Posterior cingulate gyrus (tissue), 11 donors: ENCODE measurements at places on chromosomes 13 and 19.

- DNase-seq = no peak
These were observed 2.2 kb downstream of the ANKRD10 start for GRCh38 chr13:110912651-110913051.

DNA sequence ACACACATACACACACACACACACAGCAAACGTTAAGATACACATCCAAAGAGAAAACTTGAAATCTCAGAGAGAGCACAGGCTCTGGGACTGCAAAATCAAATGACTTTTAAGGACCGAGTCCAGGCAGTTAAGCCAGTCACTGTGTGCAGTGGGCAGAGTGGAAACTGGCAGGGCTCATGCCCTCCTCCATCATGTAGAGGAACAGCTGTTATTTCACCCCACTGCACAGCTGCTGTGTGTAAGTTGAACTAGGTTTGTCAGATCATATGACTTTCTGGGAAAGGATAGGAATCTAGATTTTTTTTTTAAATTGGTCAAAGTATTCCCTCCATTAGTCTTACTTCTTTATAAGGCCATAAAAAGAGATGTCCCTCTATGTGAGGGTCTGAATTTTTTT is 1002.1 kb downstream of the UQCRFS1 start:
- DNase-seq = no peak

DNA sequence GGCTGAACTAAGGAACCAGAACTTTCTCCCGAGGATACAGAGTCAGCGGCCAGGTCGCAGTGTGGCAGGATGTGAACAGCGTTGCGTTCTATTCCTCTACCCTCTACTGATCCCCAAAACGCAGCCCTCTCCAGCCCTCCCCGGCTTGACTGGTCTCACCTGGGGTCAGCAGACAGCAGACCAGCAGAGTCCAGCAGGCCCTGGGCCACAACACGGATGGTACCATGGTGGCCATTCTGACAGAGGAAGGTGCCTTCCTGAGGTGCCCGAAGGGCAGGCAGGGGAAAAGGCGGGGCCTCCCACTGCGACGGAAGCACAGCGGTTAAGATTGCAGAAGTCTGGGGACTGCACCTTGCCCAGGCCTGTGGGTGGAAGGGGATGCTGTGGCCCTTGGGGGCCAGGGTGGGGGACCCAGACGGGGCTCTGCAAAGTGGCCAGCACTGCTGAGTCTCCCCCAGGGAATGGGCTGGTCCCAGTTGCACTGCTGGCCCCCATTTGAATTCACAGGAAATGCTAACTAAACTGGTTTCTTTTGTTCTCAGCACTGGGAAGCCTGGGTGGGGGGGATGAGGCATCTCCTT is at the start of gene ICAM3:
ICAM3 (minus strand) TSS at position 245 of the 581 bp plus-strand sequence; CDS start at position 235, 10 bp downstream.
- no peak for DNase-seq

DNA sequence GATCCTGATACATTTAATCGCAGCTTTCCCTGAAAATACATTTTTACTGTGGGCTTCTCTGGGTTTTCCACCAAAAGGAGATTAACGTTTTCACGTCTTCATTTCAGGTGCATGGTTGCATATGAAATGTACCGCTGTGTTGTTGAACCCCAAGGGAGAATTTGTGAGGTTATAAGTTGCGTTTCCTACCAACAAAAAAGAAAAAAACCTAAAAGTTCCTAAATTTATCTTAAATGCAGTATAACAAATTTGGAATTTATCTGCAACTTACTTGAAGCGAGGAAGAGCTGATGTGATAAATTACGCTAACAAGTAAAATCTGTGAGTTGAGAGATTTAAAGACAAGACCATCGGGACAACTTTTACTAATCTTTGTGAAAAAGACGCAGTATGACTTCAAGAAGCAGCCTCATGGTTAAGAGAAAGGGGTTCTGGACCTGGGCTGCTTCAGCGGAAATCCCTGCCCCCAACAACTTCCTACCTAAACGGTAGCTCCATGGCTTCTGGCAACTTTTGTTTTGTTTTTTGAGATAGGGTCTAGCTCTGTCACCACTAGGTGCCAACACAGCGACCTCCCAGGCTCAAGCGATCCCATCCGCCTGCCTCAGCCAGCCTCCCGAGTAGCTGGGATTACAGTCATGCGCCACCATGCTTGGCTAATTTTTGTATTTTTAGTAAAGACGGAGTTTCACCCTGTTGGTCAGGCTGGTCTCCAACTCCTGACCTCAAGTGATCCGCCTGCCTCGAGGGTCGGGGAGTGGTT is 958 bp upstream of the OBI1 start:
- DNase-seq = no peak

- no peak for DNase-seq
These were observed 122.9 kb downstream of the URI1 start for GRCh38 chr19:30064771-30065494.

GRCh38 chr19:4373601-4374497 is 26.5 kb downstream of the SH3GL1 start:
- DNase-seq = peak; percentile 59

- no peak for DNase-seq
These were observed 2.9 kb downstream of the ABCC4 start for GRCh38 chr13:95298169-95298965.

GRCh38 chr13:45763419-45763818 is 61.3 kb downstream of the CBY2 start:
- no peak for DNase-seq

DNA sequence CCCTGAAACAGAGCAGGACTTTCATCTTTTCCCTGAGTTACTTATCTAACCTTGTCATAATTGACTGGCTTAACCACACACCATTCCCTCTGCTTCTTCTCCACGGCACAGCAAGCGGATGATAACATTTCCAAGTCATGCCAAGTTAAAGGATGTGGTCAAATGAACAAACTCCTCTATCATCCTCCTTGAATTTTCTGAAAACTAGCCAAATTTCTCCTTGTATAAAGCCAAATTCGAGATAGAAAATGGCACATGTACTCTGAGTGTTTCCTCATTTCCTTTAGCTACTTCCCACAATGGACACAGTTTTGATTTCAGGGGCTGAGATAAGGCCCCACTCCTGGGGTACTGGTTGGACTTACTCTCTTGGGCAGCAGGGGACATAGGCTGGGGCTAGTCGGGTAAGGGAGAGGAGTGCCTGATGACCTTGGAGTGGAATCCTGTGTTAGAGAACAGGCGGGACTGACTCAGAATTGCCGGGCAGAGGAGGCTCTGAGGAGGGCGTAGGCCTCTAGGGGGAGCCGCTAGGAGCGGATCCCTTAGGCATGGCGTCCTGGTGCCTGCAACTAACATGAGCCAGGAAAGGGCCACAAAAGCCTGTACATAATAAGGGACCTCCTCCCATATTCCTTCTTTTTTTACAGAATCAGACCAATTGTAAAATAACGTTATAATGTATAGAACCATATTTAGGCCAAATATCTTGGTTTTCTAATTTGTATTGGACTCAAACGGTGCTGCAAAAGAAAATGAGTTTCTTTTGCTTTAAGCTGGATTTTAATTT is 20.3 kb upstream of the TMTC4 start:
- no peak for DNase-seq

- DNase-seq = no peak
These were observed 117.9 kb downstream of the CRYL1 start for GRCh38 chr13:20407759-20408158.
